ENCODE measurements at places on chromosomes 11 and 22.

DNA sequence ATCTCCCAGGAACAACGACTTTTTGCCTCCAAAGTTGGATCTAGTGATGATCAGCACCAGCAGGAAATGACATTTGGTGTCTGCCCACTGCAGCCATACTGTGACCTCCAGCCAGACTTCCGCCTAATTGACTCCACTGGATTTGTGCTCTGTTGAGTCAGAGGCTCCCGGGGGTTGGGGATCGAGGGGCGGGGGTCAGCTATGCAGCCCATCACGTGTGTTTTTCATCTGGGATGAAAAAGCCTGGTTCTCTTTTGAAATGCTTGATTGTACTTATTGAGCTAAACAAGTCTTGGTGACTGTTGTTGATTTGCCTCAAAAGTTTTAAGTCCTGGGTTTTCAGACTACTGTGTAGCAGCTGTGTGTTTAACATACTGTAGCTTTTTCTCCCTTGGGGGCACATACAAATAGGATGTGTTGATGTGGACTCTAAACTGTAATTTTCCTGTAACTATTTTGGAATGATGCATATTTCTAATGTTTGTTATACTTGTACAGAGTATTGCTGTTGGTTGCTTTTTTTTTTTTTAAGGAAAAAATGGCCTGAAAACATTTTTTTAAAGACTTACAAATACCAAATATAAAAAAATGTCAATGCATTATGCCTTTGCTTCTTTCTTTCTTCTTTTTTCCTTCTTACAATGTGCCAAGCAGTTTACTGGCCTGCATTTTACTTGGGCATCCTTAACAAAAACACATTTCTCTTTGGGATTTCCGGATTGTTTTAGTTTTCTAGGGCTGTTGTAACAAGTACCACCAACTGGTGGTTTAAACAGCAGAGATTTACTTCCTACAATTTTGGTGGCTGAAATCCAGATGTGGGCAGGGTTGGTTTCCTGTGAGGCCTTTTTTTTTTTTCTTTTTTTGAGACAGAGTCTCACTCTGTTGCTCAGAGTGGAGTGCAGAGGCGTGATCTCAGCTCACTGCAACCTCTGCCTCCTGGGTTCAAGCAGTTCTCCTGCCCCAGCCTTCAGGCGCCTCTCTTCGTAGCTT is 46.1 kb upstream of the OR4B1 start:
- peak; percentile 24 for DNase-seq

- no peak for DNase-seq
Measured at GRCh38 chr11:123145220-123145619, 49.8 kb downstream of the CLMP start.

- no peak for DNase-seq
Measured at GRCh38 chr11:68251765-68252164, 20.0 kb downstream of the C11orf24 start.

DNA sequence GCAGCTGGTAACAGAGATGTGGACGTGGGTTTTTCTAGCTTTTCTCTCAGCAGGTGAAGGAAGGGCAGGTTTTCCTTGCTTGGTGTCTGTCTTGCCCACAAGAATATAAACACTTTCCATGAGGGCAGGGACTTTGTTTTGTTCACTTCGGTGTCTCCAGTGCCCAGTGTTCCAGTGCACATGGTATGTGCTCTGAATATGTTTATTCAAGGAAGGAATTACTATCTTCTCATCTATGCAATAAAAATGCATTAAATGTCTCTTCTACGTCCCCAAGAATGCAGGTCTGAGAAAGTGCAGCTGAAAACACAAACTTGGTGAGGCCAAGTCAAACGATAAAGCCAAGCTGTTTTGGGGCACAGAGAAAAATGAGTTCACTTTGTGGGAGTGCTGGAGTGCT is 56.3 kb upstream of the PLET1 start:
- DNase-seq: no peak

DNA sequence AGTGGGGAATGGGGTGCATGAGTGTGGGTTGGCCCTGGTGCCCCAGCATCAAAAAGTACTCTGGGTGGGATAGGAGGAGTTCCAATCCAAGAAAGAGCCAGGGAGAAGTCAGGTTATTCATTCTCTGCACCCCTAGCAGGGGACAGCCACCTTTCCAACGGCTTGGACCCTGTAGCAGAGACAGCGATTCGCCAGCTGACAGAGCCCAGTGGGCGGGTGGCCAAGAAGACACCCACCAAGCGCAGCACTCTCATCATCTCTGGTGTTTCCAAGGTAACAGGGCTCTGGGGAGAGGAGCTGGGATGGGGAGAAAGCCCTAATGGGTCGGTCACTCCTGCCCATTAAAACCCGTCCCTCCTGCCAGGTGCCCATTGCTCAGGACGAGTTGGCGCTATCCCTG is 6.6 kb downstream of the C2CD2L start:
- no peak for DNase-seq

GRCh38 chr11:70779433-70780245 is 381.3 kb downstream of the CTTN start:
- no peak for DNase-seq
